CD4-positive, alpha-beta T cell treated with Interleukin-12 subunit alpha and Interleukin-12 subunit beta, for 1 hour (primary cell): ENCODE measurements at places on chromosomes 16 and 17.

GRCh38 chr17:33868899-33869298 lies 386.2 kb upstream of the CCL2 start:
- DNase-seq: no peak

DNA sequence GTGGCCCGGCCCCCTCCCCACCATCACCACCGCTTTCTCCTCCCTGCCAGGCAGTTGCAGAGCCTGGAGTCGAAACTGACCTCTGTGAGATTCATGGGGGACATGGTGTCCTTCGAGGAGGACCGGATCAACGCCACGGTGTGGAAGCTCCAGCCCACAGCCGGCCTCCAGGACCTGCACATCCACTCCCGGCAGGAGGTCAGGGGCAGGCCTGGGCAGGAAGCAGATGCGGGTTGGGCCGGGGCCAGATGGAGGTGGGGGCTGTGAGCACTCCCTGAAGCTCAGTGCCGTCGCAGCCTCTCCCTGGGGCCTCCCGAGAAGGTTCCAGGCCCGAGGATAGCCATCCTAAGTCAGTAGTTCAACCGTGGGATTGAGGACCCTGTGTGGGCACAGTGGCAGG lies 14.2 kb upstream of the ADGRG3 start:
- no peak for DNase-seq

DNA sequence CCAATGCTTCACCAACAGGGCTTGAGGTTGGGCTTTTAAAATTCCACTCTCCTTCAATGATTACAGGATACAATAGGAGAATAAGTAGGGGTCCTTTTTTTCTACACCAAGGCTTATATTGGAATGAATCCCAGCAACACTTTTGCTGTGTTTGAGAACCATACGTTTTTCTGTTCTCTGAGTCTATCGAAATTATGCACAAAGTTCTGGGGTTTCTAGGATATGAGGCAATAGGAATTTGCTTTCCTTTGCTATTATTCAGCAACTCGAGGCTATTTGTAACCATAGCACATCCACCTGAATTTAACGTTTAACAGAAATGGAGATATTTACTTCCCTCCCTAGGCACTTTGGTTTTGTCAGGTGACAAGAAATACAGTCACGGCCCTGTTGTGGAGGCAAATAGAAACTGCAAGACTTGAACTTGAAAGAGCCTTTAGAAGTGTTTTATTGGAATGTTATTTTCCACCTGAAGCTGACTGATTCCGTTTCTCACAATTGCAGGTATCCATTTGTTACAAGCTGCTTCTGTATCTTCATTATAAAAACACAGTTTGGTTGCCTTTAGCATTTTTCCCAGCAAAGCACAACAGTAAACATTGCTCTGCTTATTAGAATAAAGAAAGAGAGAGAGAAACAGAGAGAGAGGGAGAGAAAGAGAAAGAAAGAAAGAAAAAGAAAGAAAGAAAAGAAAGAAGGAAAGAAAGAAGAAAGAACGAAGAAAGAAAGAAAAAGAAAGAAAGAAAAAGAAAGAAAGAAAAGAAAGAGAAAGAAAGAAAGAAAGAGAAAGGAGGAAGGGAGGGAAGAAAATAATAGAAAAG lies 109.6 kb downstream of the HS3ST3A1 start:
- no peak for DNase-seq

DNA sequence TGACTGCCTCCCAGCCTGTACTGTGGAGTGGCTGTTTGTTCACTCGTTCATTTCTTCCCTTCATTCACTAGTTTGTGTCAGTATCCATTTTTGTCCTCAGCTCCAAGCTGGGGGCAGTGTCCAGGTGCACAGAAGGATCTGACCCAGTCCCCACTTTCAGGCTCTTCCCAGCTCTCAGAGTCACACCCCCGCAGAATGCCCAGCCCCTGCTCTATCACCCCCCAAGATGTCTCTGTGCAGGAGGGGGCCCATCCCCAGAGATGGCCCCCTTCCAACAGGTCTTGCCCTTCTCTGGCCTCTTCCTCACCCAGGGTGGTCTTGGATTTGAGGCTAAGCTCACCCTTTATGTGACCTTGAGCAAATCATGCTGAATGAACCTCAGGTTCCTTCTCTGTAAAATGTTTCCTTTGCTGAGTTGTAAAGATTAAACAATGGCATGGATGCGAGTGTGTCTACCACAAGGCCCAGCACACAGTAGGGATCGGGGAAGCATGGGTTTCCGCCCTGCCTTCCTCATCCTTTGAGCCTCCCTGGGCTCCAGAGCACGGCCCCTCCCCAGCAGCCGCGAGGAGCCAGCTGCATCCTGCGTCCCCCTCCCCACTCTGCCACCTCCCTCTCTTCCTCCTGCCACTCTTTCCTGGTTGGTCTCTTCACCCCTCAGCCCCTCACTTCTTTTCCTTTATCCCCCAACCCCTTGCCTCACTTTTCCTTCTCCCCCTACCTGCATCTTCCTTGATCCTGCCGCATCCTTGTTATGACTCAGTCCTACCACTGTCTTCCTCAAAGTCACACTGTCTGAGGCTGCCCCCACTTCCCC lies 2.8 kb downstream of the FBXL19 start:
- no peak for DNase-seq

DNA sequence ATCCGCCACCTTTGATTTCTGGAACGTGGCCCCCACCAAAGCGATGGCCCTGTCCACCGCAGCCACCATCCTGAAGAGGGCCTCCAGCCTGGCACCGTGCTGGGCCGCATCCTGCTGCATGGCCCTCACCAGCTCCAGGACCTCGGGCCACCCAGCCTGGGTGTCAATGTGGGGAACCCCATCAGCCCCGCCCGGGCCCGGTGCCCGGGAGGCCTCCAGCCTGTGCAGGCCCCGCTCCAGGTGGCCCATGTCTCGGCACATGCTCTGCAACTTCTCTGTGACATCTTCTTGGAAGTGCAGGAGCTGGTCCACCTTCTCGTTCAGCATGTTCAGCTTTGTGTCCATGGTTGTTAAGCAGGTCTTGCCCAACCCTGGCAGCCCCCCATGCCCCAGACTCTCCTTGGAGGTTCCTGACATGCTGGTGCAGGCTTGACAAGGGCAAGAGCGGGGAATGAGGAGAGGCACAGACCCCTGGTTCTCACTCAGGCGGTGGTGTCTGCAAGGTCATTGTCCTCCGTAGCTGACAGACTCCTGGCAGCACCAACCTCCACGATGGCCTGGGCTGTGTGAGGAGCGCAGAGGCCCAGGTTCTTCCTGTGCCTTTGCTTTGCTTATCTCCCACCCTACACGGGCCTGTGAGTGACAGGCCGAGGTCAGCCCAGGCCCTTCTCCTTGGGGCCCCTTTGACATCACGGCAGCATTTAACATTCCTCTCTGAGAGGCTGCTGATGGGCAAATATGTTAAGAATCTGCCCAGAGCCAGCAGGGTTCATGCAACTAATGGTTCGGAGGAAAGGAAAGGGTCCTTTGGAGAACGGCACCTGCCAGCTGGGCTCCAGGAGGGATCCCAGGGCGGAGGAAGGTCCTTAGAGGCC lies at the start of gene MYLK3:
MYLK3 (minus strand) TSS at position 568 of the 875 bp plus-strand sequence; CDS start at position 417, 151 bp downstream.
- no peak for DNase-seq

GRCh38 chr16:71537643-71538042 lies 11.4 kb downstream of the CHST4 start:
- peak; percentile 25 for DNase-seq

- peak; percentile 30 for DNase-seq
Observed at GRCh38 chr17:44556166-44556831, 985 bp upstream of the FZD2 start.

GRCh38 chr17:50153650-50154575 lies 3.4 kb upstream of the PPP1R9B start:
- no peak for DNase-seq

GRCh38 chr17:47720754-47721533 lies 12.1 kb upstream of the TBX21 start:
- peak; percentile 65 for DNase-seq

- no peak for DNase-seq
Observed at GRCh38 chr17:51650772-51651171, 390.4 kb downstream of the UTP18 start.

DNA sequence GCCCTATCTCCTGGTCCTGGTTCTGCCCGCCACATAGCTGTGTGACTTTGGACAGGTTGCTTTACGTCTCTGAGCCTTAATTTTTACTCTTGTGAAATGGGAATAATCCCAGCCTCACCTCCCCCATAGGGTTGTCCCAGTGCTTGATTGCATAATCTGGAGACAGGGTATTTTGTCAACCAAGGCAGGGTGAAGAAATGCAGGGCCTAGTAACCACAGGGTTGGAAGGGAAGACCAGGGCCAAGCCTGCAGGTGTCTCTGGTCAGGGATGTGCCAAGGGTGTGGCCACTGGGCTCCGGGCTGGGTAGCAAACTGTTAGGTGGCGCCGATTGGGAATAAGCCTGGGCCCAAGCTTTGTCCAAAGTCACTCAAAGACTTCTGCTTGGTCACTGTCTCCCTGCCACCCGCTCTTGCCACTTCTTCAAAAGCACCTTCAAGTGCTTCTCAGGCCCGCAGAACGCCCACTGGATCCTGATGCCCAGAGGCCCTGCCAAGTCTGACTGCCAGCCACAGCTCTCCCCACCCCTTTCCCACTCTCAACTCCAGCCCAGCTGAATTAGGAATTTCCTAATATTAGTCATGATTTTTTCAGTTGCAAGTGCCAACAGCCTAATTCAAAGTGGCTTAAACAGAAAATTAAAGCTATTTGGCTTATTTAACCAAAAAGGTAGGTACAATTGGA lies 20.6 kb upstream of the COL1A1 start:
- no peak for DNase-seq

- DNase-seq: no peak
Observed at GRCh38 chr16:26599785-26600104, 467.0 kb upstream of the C16orf82 start.

DNA sequence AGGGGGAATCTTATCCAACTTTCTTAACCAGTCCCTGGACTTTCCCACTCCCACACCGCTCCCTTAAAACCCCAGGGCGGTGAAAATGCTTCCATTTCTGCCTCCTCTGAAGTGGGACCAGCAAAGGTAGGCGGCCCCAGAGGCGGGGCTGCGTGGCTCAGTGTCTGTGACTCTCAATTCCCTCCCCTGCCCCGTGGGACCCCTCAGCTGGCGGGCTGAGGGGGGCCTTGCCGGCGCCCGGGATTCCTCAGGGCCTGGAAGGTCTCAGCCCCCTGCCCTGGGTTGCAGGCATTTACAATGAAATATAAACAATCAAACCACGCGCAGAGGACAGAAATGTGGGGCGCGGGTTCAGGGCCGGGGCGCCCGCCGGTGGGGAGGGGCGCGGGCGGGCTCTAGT lies 3.6 kb downstream of the SOST start:
- no peak for DNase-seq

- DNase-seq: no peak
Observed at GRCh38 chr16:10205688-10206087, 23.5 kb upstream of the GRIN2A start.

DNA sequence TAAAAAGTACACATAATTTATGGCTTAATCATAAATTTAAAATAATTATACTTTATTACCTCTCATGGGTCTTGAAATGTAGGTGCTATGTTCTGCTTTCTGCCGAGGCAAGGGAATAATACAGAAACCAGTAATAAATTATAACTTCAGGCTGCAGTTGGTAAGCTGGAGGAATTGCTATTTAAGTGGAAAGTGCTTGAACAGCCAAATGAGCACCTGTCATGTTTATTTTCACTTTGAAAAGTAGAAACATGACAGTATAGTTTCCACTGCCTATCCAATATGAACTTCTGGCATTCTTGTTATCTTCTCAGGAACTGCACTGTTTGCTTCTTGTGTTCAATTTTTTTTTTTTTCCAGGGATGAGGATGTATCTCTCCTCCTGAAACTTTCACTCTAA lies 146.0 kb downstream of the FTO start:
- no peak for DNase-seq

GRCh38 chr16:83682868-83683235 lies 124.9 kb upstream of the HSBP1 start:
- no peak for DNase-seq

DNA sequence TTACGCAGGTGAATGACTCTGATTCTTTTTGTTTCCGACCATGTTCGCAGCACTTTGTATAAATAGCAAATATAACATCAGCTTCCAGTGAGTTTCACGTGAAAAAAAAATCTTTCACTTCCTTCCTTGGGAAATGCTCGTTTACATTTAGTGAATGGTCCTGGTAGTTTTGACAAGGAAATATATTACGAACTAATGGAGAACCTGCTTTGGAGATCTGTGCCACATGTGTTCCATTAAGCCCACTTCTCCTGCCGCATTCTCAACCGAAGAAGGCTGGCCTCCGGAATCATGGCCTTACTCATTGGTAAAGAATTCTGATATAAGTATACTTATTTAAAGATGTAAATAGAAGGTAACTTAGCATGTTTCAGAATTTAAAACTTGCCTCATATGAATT lies 3.6 kb downstream of the CRAMP1 start:
- no peak for DNase-seq

- DNase-seq: no peak
Observed at GRCh38 chr16:85348911-85349334, 236.7 kb upstream of the CIBAR2 start.

- no peak for DNase-seq
Observed at GRCh38 chr17:59266745-59267144, 46.4 kb downstream of the GDPD1 start.

DNA sequence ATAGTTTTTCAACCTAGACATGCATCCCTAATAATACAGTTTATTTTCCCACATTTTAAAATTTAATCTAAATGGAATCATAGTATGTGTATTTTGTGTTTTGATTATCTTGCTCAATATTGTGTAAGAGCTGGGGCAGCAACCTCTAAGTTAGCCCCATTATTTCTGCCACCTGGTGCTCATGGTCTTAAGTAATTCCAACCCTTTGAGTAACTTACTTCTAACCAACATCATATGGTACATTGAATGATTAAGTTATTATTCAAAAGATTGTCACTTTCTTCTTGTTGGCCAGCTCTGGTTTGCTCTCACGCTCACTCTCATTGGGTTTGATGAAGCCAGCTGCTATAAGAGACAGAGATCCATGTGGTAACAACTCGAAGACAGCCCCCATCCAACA lies 3.9 kb upstream of the KRTAP4-3 start:
- no peak for DNase-seq

DNA sequence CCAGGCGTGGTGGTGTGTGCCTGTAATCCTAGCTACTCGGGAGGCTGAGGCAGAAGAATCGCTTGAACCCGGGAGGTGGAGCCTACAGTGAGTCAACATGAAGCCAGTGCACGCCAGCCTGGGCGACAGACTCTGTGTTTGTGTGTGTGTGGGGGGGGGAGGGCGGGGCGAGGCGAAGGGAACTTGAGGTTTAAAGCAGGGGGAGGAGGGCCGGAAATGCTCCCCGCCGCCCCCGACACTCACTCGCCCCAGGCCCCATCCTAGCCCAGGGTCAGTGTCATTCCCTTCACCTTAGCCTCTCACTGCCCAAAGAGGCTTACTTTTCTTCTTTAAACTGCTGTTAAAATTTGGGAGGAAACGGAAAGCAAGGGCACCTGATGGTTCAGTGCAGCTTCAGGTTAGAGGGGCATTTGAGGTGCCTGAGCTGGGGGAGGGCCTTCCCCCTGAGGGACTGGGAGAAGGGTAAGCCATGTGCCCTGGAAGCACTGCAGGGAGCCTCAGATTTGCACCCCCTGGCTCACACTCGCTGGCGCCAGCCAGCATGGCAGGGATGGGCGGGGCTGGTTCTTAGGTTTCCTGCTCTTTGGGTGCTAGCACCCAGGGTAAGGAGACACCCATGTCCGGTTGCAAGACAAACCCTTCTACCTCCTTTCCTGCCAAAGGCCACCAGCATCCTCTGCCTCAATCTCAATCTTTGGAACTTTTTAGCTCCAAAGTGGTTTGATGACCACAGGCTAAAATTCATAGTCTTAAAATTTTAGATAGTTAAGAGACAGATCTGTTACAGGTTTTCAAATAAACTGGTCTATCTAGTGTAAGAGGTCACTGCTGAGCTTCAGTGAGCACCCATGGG lies 2.2 kb upstream of the LIMD2 start:
- peak; percentile 84 for DNase-seq

GRCh38 chr16:9311303-9311954 lies 220.0 kb downstream of the HAPSTR1 start:
- no peak for DNase-seq
